NCI-H2171 (cell line): ENCODE measurements at places on chromosomes 2 and 18.

DNA sequence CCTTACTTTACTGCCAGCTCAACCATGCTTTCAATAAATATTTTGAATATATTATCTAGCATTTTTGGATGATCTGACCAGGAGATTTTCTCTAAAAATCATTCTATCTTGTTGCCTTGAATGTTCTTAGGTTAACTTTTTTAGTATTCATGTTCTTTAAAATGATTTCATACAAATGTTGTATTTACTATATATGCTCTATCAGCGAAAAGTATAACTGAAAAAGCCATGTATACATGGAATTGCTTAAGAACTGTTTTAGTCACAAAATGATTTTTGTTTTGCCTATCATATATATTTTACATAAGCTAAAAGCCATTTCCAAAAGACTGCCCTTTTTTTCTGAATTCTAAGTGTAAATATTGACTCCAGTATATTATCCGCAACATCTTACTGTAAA lies 213.9 kb downstream of the WDPCP start:
- DNase-seq: no peak

- DNase-seq: no peak
Observed at GRCh38 chr2:178829981-178830380, 22.8 kb upstream of the TTN start.

- no peak for DNase-seq
Observed at GRCh38 chr2:14256890-14257289, 375.6 kb upstream of the LRATD1 start.

DNA sequence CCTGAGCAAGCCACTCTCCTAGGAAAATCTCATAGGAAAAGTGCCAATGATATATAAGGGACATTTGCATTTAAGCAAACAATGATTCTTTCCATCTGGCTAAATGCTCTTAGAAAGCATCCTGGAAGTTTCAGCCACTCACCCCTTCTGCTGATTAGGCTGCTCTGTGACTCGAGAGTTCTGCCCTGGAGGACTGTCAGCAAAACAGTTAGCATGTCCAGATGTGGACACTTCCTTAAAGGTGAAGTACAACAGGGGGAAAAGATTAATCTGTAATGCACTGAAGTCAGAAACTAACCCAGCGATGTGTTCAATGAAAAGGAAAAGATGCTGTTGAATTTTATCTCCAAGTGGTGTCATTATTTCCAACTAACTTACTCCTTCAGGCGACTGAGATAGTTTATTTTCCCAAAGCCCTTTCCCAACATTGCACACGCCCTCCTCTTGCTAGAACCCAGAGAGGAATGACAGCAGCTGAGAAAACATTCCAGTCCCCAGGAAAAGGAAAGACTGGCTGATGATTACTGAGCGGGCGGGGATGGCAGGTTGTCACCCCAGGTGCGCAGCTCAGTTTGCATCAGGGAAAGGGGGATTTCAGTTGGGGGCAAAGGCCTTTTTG lies 214.0 kb downstream of the SS18 start:
- no peak for DNase-seq

DNA sequence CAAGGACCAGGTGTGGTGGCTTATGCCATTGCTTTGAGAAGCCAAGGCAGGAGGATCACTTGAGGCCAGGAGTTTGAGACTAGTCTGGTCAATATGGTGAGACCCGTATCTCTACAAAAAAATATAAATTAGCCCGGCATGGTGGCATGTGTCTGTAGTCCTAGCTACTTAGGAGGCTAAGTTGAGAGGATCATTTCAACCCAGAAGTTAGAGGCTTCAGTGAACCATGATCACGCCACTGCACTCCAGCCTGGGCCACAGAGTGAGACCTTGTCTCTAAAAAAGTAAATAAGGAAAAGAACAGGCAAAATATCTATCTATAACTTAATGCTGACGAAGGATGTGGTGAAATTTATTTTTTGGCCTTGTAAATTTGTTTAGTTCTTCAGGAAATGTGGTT lies 78.1 kb downstream of the UGGT1 start:
- no peak for DNase-seq

DNA sequence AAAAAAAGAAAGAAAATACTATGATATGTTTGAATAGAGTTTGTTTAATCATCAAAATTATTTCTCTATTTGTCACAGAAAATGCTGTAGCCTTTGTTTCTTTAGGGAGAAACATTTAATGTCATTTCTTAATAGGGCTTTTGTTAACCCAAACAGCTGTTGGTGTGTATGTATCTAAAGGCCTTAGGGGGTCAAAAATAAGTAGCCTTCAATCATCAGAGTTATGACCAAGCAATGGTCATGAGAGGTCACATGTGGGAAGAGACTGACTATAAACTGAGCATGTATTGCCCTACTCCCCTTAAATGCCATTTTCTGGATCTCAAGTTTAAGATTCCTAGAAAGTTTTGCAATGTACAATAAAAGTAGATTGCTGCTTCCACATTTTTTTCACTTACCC lies 22.7 kb downstream of the HNMT start:
- no peak for DNase-seq

DNA sequence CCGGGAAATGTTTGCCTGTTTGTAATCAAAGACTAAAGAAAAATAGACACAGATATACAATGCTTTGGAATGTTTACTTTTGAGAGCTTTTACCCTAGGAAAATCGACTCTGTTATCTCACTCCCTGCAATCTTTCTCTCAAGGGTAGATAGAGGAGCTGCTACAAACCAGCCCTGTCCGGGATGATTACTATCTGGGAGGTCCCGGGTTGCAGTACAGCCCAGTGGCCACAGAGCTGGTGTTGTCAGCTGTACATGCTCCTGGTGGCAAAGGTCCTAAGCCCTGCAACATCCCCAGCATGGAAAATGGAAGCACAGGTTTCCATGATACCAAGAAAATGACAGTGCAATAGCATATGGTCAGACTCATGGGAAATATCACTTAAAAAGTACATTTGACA lies 570.5 kb upstream of the SOX11 start:
- DNase-seq: no peak

DNA sequence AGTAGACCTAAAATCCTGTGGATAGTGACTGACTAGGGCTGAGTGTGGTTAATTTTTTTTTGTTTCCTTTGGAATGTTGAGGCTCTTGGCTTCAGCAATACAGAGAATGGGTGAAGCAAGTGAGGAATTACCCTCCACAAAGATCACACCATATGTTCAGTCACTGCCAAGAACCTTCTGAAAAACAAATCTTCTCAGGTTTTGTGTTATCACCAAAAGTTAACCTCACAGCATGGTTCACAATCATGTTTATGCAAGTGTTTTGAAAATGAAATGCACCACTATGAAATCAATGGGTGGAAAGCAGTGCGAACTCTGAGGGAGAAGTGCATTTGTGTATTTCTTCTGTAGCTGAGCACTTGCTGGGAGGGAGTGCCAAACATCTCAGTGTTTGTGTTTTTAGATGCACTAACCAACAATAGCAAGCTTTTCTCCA lies 44.4 kb downstream of the SPATS2L start:
- no peak for DNase-seq

DNA sequence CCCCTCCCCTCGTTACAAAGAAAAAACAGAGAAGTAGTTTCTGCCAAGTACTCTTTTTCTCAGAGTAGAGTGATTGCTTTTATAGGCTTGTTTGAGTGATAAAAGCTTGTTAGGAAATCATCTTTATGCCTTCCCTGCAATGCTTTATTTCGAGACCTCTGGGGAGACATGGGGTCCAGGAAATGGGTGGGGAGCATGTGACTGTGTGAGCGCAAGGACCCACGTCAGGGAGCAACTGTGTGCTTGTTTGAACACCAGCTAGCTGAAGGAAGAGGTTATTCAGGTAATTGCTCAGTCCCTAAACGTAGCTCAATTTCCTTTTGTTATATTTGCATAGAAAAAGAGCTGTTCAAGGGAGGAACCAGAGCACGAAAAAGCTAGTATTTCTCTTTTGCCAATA lies 187.3 kb downstream of the FAM210A start:
- no peak for DNase-seq

DNA sequence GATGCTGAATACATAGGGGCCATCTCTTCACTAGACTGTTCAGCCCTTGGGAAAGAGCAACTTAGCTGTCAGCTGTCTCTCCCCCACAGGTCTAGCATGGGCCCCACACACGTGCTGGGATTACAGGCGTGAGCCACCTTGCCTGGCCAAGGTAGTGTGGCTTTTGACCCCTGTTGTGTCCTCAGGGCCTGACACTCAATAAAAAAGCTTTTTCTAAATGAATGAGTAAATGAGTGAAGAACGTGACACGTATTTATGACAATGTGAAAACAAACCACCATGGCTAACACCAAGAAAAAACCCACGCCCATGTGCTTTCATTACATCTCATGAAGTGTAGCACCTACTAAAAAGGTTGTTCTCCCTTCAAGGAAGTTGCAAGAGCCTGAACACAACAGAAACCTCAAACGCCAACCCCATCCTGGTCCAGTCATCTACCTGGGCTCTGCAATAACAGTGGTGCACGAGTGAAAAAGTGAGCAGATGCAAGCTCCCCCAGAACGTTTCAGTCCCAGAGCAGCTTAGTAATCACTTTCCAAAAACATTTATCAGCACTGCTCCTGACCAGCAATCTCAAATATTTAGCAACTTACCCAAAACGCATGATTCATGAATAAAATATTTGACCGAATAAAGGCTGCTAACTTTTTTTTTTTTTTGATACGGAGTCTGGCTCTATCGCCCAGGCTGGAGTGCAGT lies 3.4 kb downstream of the WDFY1 start:
- DNase-seq: no peak

DNA sequence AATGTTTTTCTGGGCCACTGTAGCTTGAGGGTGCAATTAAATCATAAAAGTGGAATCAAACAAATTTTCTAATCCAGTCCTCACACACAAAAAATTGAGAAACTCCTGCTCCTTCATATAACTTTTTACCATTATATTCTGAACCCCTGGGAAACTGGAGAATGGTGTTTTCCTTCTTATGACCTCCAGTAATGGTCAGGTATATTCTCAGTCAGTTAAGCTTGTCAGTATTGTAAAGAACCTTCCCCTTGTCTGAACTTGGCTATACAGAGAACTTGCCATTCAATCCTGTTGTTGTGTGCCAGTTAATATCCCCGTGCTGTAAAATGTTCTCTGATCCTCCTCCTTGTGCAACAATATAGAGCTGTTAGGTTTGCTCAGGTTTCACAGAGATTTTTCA lies 39.5 kb downstream of the ZNF804A start:
- no peak for DNase-seq

GRCh38 chr2:98759827-98760625 lies 29.1 kb upstream of the MGAT4A start:
- no peak for DNase-seq

GRCh38 chr2:169684135-169684565 lies 10.1 kb downstream of the CFAP210 start:
- DNase-seq: no peak

DNA sequence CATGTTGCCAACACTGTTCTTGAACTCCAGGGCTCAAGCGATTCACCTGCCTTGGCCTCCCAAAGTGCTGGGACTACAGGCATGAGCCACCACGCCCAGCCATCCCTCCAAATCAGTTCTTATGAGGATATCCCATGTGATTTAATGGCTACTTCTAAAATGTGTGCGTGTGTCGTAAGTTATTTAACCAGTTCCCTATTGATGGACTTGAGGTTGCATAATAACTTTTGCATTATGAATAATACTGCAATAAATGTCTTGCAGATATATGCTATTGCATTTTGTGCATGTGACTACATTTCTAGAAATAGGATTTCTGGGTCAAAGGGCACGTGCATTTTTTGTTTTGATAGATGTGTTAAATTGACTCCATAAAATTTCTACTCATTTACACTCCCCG lies 19.0 kb downstream of the DIPK1C start:
- no peak for DNase-seq

- DNase-seq: no peak
Observed at GRCh38 chr2:12498704-12499103, 218.0 kb upstream of the TRIB2 start.

DNA sequence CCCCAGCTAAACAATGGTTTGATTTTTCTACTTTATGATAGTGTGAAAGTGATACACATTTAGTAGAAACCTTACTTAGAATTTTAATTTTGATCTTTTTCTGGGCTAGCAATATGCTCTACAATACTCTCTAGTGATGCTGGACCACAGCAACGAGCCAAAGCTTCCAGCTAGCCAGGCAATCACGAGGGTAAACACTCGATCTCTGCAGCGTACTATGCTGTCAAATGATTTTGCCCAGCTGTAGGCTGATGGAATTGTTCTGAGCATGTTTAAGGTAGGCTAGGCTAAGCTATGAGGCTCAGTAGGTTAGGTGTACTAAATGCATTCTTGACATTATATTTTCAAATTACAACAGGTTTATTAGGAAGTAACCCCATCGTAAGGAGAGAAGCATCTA lies 207.5 kb downstream of the LRRTM4 start:
- no peak for DNase-seq

- DNase-seq: no peak
Observed at GRCh38 chr2:238458651-238459050, 31.9 kb downstream of the ASB1 start.

DNA sequence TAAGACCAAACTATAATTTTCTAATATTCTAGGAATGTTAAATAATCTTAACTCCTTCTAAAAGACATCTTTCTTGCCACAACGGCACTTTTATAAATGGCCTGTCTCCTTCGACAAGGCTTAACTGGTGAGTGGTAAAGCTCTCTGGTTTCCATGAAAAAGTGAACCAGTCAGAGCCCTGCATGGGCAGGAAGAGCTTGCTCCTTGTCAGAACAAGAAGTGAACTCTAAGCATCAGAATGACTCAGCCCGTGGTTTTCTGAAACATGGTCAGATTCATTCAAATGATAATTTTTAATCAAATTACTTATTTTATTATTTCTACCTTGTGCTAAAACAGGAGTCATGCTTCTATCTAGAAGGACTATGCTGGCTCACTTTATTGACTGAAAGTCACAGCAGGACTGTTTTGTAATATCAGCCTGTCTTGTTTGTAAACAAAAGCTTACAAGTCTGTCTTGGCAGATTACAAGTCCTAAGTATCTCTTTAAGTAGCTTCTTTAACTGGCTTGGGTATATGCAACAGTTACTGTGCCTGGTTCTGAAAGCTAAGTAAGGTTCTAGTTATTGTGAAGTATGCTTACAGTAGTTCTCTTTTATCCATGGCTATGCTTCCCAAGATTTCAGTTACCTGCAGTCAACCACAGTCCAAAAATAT lies 245.4 kb downstream of the NAPG start:
- DNase-seq: no peak

GRCh38 chr2:224887141-224887540 lies 155.1 kb downstream of the DOCK10 start:
- no peak for DNase-seq

GRCh38 chr2:85705680-85706039 lies 11.5 kb downstream of the GNLY start:
- DNase-seq: no peak

GRCh38 chr2:10930721-10931516 lies 19.2 kb downstream of the KCNF1 start:
- DNase-seq: no peak

- DNase-seq: no peak
Observed at GRCh38 chr2:100535855-100536254, 26.9 kb upstream of the PDCL3 start.
